MCF 10A (cell line): ENCODE measurements at places on chromosomes 12 and 14. TPM values are rescaled to one million over a fixed set of nuclear protein-coding genes. Genes with fewer than 3 reads are reported as not detected.

- DNase-seq = no peak
Measured at GRCh38 chr12:122981587-122982476, 1.4 kb downstream of the ARL6IP4 start.

GRCh38 chr12:80625051-80625450, 82.4 kb upstream of the MYF6 start:
- DNase-seq = no peak

ARMH4 gene
- total RNA-seq = not detected in 2 replicates

RAPGEF3 gene
- total RNA-seq = 1.4 and 3.4 TPM in 2 replicates

DNA sequence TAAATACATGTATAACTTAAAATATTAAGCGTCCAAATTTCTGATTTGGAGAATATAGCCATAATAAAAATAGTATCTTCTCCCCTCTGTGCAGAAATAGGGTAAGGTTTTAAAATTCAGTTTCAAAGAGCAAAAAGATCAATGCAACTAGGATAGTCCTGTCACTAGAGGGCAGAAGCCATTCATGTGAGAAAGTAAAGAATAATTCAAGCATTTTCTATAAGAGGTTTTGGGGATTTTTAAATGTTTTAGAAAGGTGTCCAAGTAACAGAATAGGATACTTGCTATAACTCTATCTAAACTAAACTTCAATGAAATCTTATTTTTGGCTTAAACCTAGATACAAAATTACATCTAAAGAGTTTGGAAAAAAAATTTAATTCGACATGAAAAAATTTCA, 50.3 kb downstream of the ADAMTS20 start:
- DNase-seq = peak; percentile 45

DNA sequence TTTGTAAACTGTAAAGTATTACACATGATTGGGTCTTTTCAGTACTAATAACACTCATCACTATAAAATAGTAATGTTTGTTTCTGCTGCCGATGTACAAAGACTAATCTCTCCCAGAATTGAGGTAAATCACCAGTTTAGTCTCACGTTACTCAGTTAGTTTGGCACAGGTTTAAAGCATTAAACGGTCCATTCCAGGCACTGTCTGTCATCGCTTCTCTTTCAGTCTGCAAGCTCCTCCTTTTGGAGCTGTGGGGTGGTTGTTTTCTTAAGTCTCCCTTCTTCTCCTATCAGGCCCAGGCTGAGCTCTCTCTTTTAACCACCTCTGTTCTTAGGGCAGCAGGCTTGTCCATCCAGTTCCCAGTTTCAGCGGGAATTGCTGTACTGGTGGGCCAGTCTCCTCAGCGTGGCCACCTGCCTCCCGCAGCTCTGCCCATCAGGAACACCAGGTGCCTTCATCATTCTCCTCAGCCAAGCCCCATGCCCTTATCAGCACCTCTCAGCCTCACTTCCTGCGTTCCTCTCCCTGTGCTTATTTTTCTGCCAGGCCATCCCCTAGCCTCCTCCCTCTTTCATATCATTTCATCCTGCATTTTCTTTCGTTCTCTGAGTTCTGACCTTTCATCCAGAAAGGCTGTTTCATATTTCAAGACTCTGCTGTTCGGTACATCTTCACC, 149.0 kb downstream of the TGFB3 start:
- DNase-seq = no peak

- DNase-seq = no peak
Measured at GRCh38 chr14:20723488-20723887, 22.2 kb upstream of the EDDM3A start.

DNA sequence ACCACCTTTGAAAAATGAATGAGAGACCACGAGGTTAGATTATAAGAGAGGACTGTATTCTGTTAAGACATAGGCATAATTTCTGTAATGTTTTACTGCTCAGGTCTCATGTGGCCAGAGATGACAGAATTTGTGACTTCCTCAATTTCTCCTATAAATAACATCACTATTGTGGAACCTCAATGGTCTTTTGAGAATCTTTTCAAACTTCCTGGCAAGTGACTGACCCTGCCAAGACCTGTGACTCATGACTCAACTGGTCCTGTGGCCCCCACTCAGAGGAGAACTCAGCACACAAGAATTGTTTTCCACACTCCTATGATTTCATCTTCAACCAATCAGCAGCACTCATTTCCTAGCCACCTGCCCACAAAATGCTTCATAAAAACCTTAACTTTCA, 508.2 kb upstream of the ATP2B1 start:
- no peak for DNase-seq

GPX2 gene
- total RNA-seq = not detected in 2 replicates

DNA sequence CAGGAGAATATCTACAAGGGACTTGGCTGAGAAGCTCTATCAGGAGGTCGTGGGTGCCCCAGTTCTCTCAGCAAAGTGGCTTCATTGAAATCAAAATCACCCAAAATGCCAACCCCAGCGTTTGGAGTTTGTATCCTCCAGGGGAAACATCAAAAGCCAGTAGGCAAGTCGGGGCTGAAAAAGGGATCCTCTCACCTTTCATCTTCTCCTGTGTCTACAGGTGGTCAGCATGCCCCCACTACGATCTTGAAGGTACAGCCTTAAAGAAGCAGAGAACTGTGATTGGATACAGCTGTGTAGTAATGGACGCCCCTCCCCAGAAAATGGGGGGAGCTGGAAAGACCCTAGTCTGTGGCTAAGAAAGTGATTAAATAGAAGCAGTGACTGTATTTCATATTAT, 22.2 kb downstream of the HRK start:
- DNase-seq = no peak

- DNase-seq = peak; percentile 74
Measured at GRCh38 chr14:67963960-67964812, 144.6 kb downstream of the RAD51B start.

DNA sequence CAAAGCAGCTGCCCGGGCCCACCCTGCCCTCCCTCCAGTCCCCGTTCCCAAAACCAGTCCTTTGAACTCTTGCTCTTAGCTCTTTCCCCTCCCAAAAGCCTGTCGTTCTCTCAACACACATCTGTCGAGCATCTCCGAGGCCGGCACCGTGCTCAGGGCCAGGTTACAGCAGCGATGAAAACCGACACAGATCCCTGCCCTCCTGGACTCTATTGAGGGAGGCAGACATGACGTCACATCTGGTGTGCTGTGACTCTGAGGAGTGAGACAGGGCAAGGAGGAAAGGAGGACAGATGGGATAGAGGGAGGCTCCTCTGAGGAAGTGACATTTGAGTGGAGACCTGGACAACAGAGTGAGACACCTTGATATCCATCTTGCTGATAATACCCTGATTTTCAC, 34.6 kb upstream of the PWP1 start:
- DNase-seq = no peak

CNTN1 gene
- not detected in 2 replicates for total RNA-seq

- DNase-seq = no peak
Measured at GRCh38 chr12:103901518-103902173, 28.6 kb upstream of the HSP90B1 start.

GRCh38 chr12:13444076-13444475, 247.6 kb downstream of the EMP1 start:
- DNase-seq = no peak

DNA sequence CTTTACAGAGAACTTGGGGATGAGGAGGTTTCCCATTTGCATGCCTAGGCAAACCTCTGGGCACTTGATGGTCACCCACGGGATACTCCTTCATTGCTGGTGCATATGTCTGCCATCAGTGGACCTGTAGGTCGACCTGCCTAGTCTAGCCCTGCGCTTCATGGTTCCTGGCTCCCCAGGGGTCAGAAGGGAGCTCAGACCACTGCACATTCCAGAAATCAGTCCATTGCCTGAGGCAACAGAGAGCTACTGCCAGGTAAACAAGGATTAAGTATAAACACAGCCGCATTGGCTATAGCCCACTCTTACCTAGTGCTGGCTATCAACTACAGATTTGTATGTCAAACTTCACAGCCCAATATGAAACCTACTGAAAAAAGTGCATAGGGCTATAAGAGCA, 476.4 kb downstream of the SOX5 start:
- no peak for DNase-seq

KRT8 gene
- total RNA-seq = 179 and 230 TPM in 2 replicates

DNA sequence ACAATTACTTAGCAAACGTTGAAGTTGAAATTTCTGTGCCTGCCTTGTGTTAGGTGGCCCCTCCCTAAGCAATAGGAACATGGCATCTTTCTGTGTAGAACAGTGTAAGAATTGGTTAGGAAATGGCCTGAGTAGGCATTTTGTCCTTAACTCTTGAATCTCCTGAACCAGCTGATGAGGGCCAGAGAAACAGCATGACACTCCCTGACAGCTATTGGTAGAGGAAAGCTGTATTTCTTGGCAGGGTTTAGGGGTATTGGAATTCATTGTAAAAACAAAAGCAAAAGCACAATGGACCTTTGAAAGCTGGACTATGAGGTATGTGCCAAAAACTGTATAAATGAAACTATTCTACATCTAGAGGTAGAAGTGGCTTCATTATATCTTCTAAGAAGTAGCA, 40.6 kb upstream of the LRTM2 start:
- DNase-seq = peak; percentile 43
